Stimulated activated CD4-positive, alpha-beta T cell treated with anti-CD3 and anti-CD28 coated beads, Interleukin-15, amount 100 ng/mL, for 24 hours (primary cell): ENCODE measurements at places on chromosomes 12 and 14.
A peak's percentile ranks its signal among the peaks of the same experiment; 100 is the strongest.

DNA sequence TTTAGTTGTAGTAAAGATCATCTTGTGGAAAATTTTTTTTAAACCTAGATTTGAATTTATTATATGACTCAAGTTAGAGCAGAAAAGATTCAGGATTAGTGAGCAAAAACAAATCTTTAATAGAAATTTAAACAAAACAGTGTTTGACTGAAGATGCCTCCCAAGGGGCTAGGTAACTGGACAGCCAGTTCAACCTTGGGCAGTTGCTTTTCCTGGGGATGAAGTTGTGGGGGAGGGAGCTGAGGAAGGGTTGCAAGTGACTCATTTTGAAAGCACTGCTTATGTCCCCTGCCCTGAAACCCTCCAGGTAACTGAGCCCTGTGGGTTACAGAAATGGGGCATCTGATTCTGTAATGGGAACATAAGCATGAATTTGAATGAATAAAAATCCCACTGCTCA is 13.1 kb downstream of the CFAP54 start:
- peak; percentile 7 for DNase-seq

- no peak for DNase-seq
Observed at GRCh38 chr12:39605996-39606395, 13.6 kb downstream of the ABCD2 start.

DNA sequence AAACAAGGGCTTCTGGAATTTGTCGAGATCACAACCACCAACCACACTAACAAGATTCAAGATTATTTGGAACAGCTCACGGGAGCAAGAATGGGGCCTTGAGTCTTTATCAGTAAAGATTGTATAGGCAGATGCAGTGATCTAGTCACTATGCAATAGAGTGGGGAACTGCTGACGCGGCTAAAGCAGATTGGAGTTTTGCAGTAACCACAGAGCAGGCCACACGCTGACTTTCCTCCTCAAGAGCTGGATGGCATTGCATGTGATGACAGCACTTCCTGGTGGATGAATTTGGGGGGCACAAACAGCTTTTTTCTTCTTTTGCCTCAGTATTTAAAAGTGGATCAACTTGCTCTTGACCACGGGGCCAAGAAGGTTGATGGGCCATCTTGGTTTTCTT is 46.0 kb downstream of the KCNK13 start:
- no peak for DNase-seq

GRCh38 chr14:50813544-50813863 is 17.5 kb downstream of the NIN start:
- no peak for DNase-seq
